ENCODE measurements at places on chromosomes 6 and 20. TPM values are rescaled to one million over a fixed set of nuclear protein-coding genes. Genes with fewer than 3 reads are reported as not detected.

TSBP1 gene
- not detected for total RNA-seq

CEP250 gene
- total RNA-seq, result 14.6 TPM

BMP2 gene
- total RNA-seq, result 2.6 TPM

KCNS1 gene
- under 0.01 TPM for total RNA-seq

HEY2 gene
- total RNA-seq, result 7.3 TPM

LY6G5C gene
- not detected for total RNA-seq

BCAS4 gene
- total RNA-seq, result 1.0 TPM

RBBP9 gene
- 6.8 TPM for total RNA-seq

LPA gene
- total RNA-seq, result not detected

LRRC73 gene
- 0.52 TPM for total RNA-seq

SIRPB1 gene
- total RNA-seq, result 3.7 TPM

CD109 gene
- 19.3 TPM for total RNA-seq

DOK5 gene
- 31.3 TPM for total RNA-seq

CAGE1 gene
- total RNA-seq, result not detected

CAPN11 gene
- total RNA-seq, result 0.52 TPM

DUSP15 gene
- total RNA-seq, result 2.1 TPM

RTF2 gene
- total RNA-seq, result 68.4 TPM

KIF25 gene
- total RNA-seq, result not detected

CRISP2 gene
- not detected for total RNA-seq

PRPH2 gene
- 5.7 TPM for total RNA-seq

ELOVL2 gene
- 0.52 TPM for total RNA-seq

NFATC2 gene
- 3.1 TPM for total RNA-seq

GNL1 gene
- total RNA-seq, result 22.4 TPM

HCK gene
- 8.4 TPM for total RNA-seq

FLRT3 gene
- total RNA-seq, result 9.4 TPM

BPIFB4 gene
- total RNA-seq, result not detected

SMLR1 gene
- total RNA-seq, result not detected

SOBP gene
- 20.4 TPM for total RNA-seq

PLN gene
- total RNA-seq, result 18.3 TPM

NPEPL1 gene
- 20.9 TPM for total RNA-seq

HNF4A gene
- total RNA-seq, result not detected

PNLDC1 gene
- total RNA-seq, result not detected

UBD gene
- total RNA-seq, result 1.6 TPM

IMPG1 gene
- total RNA-seq, result 0.52 TPM

FAM209B gene
- total RNA-seq, result not detected

MYLK2 gene
- 21.9 TPM for total RNA-seq

HTR1B gene
- not detected for total RNA-seq

CST9 gene
- total RNA-seq, result not detected

CD24 gene
- total RNA-seq, result 16.7 TPM

ECT2L gene
- under 0.01 TPM for total RNA-seq

WFDC6 gene
- total RNA-seq, result not detected

Measured in skeletal muscle tissue (tissue), 5 donors.